ENCODE measurements at places on chromosomes 1 and 21.

- no peak for DNase-seq
Observed at GRCh38 chr1:51605961-51606723, 10.8 kb upstream of the OSBPL9 start.

DNA sequence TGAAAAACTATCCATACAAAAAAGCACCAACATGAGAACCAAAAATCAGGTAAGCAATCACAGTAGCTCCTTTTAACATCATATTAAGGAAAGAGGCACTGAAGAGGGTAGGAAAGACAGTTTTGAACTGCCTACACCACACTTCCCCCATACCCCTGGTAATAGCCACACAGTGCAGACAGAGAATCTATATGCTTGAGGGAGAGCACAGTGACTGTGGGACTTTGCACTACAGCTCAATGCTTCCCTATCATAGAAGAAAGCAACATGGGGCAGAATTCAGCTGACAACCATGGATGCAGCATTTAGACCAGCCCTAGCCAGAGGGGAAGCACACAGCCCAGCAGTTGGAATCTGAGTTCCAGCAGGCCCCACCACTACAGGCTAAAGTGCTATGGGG is 7.9 kb upstream of the TEX50 start:
- DNase-seq: no peak

GRCh38 chr1:204084247-204084772 is 11.4 kb downstream of the SOX13 start:
- no peak for DNase-seq

- peak; percentile 54 for DNase-seq
Observed at GRCh38 chr21:44618909-44619308, 7.0 kb downstream of the KRTAP10-8 start.

GRCh38 chr1:22362626-22363402 is 88.8 kb upstream of the ZBTB40 start:
- no peak for DNase-seq
